ENCODE measurements at places on chromosomes 13 and 19.

DNA sequence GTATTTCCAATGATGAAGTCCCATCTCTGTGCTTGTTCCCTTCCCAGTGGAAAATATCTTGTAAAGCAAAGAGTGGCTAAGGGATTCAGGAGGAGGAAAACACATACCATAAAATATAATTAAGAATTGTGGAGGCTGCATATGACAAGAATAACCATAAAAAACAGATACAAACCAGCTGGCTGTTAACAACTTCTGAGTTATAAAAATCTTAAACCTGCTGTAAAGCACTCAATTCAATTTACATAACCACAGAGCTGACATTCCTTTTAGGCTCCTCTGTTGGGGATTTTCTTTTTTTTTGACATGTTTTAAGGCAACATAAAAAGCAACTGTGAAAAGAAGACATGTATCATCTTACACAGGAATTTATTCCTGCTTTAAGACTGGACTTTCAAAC is 207.6 kb downstream of the DACH1 start:
- no peak for DNase-seq

DNA sequence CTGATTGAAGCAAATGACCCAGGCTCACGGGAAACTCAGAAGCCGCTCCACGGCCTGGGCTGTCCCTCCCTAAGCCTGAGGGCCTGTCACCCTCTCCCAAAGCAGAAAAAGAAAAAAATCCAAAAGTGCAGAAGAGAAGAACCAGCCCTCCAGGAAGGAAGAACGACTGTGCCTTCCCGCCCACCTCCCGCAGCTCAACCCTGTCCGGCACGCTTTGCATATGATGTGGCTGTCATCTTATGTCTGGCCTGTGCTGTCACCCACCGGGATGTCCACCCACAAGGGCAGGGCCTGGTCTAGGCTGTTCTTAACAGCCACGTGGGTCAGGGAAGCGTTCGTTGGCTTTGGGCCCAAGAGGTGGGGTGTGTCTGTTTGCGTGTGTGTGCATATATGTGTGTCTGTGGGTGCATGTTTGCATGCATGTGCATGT is 13.7 kb downstream of the ZBTB7A start:
- DNase-seq, result no peak

- no peak for DNase-seq
These were observed 5.2 kb downstream of the SPATA13 start for GRCh38 chr13:24165746-24166145.

DNA sequence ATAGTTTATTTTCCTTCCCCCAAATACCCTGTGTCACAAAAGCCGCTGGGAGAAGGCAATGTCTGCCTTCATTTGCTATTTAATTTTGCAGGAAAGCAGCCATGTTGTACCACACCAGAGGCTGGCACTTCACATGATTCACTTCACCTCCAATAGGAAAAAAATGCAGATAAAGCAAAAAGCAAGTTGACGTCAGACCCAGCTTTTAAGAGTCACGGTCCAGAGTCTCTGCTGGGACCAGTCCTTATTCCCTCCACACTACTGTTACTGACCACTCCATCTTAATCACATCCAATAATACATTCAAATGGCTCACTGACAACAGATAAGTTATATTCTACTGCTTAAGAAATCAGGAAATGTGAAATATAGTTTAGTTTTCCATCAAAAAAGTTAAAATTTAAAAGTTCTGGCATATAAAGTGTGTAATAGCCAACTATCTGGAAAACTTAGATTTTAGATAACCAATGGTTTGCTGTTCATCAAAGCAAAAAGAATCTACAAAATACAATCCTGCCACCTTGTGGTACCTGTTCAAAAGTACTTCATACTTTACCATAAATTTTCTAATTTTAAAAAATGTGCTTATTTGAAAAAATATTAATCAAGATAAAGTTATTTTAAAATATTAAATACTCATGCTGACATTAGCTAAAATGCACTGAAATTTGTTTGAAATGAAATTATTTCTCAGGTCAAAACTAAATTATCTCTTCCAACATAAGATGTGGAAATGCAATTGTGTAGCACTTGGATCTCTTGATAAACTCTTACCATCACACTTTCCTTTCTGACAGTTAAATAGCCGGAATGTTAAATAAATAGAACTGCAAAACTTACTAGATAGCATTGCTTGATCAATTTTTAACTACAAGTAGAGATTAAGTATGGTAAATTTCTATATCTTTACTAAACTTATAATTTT is 97.3 kb downstream of the SERP2 start:
- DNase-seq, result peak; percentile 19

DNA sequence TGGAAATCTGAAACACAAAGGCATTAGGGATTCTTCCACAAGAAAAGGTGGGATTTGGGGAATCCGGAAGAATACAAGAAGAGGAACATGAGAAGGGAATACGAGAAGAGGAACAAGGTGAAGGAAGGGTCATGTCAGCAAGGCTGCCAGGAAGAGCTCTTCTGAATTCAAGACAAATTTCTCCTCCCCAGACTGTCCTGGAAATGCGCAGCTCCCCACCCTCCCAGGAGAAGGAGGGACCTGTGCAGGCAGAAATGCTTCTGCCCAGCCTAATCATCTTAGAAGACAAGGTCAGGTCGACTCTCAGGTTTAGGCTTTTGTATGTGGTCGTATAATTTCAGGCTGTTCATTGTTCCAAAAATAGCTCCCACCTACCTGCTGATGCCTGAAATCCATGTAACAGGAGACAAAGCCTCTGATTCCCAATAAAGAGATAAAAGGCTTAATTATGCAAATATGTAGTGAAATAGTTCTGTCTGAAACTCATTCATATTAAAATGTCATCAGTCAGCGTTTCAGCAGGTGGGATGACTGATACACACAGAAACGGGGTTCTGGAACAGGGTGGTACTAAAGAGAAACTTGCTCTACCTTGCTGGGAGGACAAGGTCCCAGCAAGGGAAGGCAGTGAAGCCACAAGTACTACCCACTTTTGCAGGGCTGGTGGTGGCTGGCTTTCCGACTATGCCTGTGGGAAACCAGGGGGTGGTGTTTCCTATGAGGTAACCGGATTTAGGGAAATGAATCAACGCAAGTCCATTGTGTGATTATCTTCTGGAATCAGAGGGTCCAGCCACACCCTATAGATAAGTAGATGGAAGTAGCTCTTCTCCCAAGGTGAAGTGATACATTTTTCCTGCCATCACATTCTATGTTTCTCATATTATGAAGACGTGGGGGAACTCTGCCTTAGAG is 76.1 kb downstream of the KL start:
- DNase-seq, result no peak

DNA sequence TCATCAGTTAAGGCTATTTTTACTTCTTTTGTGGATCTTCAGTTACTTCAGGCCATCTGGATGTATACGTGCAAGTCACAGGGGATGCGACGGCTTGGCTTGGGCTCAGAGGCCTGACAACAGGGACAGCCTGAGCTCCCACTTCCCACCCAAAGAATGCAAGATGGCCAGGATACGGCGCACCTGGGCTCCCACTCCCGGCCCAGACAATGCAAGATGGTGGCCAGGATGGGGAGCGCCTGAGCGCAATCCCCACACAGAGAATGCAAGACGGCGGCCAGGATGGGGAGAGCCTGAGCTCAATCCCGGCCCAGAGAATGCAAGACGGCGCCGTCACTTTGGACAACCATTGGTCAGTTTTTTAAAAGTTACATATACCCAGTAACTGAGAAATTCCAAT is 25.3 kb upstream of the MIER2 start:
- no peak for DNase-seq

- no peak for DNase-seq
These were observed 32.3 kb downstream of the UGGT2 start for GRCh38 chr13:96020931-96021330.

DNA sequence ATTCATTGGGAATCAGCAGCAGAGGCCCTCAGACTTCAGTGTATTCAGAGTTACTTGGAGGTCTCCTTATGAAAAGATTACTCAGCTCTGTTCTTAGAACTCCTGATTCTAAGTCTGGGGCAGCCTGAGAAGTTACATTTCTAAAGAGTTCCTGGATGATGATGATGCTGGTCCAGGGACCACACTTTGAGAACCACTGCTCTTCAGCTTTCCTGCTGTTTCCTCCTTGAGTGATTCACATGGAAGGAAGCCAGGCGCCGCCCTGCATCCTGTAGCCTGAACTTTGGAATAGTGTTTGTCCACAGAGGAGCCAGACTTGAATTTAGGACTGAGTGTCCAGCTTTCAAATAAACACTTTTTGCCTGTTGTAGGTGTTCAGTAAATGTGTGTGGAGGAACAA is 2.9 kb downstream of the CEBPG start:
- no peak for DNase-seq

GRCh38 chr19:46731584-46731983 is 14.3 kb upstream of the FKRP start:
- DNase-seq, result no peak

DNA sequence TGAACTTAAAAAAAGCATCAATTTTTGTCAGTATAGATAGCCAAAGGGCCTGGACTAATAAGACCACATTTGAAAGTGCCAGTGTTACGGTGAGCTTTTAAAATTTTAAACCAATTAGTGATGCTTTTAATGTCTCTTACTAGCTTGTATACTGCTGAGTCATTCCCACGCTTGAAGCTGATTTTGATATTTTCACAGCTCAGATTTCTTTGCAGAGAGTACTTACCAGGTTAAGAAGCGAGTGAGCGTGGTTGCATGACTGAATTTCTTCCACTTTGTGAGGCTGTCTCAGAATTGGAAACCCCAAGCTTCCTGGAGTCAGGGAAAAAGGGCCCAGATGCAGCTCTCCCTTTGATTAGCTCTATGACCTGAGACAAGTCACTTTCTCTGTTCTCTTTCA is 74.5 kb upstream of the NBEA start:
- no peak for DNase-seq

- no peak for DNase-seq
These were observed 62.0 kb downstream of the RFX2 start for GRCh38 chr19:6048348-6048747.

DNA sequence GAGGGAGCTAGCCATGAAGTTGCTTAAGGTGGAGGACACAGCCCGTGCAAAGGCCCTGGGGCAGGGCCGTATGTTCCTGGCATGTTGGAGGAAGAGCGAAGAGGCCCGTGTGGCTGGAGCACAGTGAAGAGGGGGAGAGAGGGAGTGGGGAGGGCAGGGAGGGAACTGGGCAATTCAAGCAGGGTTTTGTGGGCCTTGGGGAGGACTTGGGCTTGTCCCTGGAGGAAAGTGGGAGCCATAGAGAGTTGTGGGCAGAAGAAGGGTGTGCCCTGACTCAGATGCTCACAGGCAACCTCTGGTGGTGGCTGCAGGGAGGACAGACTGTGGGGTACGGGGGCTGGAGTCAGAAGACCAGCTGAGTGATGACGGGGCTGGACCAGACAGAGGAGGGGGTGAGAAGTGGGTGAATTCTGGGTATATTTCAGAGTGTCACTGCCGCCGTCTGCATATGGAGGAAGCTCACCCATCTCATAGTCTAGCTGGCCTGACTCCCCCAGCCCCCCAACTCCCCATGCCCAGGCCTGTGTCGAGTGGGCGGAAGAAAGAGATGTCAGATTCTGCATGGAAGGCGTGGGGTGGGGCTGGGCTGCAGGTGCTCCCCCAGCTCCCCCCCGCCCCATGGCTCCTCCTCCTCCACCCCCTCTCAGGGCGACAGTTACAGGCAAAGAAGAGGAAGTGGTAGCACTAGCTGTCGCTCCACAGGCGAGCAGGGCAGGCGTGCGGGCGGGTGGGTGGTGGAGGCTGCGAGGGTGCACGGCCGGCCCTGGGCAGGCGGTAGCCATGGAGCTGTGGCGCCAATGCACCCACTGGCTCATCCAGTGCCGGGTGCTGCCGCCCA is at the start of gene VAV1:
Gene VAV1 (plus strand): TSS at position 681 of the 838 bp plus-strand sequence. CDS start 100 bp downstream, at position 781.
- DNase-seq, result no peak

- DNase-seq, result no peak
These were observed 942.2 kb downstream of the PCDH17 start for GRCh38 chr13:58573743-58574142.

DNA sequence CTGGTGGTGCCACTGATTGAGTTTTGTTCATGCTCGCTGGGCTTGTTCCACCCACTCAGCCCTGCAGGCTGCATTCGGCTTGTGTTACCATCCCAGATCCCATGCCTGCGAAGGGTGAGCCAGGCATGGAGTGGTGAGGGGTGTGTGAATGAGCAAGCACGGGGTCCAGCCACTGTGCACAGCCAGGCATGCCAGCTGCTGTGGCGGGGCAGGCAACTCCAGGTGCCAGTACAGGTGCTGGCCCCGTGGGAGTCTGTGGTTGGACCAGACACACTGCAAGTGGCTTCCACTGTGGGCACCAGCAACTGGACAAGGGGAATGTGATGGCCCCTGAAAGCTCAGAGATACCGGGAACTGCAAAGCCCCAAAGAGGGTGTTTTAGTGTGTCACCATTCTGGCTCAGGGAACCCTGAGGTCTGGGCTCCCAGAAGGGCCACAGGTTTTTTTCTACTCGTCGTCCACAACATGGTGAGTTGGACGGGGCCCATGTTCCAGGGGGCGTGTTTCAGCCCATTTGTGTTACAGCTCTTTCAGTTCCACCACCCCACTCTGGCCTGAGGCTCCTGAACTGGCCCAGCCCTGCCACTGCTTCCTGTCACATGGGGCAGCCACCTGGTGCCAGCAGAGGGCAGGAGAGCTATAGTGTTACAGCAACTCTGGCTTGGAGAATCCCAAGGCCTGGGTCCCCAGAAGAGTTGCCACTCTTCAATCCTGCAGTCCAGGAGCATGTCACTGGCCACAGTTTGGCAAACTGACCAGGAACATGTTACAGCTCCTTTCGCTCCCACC is 217.0 kb upstream of the OBI1 start:
- DNase-seq, result no peak

GRCh38 chr13:59318320-59318930 is 845.3 kb downstream of the DIAPH3 start:
- peak; percentile 15 for DNase-seq

DNA sequence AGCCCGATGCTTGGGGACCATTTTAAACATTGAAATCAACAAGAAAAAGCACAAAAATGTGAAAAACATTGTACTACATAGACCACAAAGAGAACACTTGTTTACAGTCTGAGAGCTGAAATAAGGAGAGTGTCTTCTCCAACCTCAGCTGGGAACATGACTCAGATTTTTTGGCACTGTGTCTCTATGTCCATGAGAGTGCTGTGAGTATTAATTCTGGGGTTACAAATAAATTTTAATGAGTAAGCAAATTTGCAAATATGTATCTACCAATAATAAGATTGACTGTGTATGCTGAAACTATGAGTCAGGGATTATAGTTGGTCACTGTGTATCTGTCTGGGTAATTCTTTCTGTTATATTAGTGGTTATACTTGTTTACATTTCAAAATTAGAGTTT is 174.0 kb downstream of the DCT start:
- DNase-seq, result no peak

- no peak for DNase-seq
These were observed 113.0 kb upstream of the ARGLU1 start for GRCh38 chr13:106680796-106681472.

- no peak for DNase-seq
These were observed 93.9 kb downstream of the COL4A2 start for GRCh38 chr13:110400786-110401533.

DNA sequence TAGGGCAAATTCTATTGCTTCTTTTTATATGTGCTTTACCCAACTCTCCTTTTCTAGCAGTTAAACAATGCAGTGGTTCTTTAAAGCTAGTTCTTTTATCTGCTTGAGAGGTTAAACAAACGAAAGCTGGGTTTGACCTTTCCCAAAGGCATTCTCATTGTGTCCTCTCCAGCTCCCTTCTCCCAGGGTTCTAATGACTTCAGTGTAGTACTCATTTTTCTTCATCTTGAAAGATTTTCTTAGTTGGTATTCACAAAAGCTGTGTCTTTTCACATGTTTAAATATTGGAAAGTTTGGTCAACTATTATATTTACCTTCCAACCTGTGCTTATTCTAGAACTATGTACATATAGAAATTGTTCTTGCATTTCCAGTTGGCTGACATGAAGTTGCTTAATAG is 1.5 kb downstream of the WASF3 start:
- DNase-seq, result no peak

All from NCI-H2081 treated with DMSO at 0.1 percent for 48 hours (cell line).